Stimulated activated CD8-positive, alpha-beta memory T cell treated with anti-CD3 and anti-CD28 coated beads, Interleukin-4, amount 100 ng/mL, for 1 hour (primary cell): ENCODE measurements at places on chromosomes 11 and 22.

DNA sequence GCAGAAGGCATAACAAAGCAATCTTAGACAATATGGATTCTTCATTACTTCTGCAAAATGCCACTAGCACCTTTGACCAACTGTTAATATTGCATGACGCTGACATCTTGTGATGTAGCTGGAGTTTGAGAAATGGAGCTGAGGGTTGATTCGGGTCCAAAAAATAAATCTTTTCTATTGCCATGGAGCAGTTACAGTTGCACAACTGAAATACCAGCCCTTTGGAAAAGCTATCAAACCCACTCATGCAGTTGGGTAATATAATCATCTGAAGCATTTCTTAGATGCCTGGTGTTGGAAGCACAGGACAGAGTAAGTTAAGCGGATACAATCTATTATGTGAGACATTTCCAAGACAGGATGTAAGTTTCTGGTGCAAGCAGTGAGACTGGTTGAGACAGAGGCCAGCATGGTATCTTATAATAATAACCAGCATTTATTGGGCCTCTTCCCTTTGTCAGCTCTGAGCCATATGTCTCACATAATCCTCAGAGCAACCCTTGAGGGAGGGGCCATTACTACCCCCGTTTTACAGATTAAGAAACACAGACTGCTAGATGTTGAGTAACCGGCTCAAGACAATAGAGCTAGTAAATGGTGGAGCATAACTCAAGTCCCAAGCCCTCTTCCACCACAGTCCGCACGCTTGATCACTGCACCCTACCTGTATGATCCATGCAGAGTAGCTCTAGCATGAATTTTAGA lies 74.9 kb upstream of the CAPRIN1 start:
- no peak for DNase-seq

GRCh38 chr22:37844904-37845329 lies 783 bp upstream of the ANKRD54 start:
- no peak for DNase-seq

GRCh38 chr22:25025491-25026400 lies 73.2 kb downstream of the KIAA1671 start:
- no peak for DNase-seq

- DNase-seq: no peak
Observed at GRCh38 chr22:27846910-27847309, 45.4 kb upstream of the MN1 start.

DNA sequence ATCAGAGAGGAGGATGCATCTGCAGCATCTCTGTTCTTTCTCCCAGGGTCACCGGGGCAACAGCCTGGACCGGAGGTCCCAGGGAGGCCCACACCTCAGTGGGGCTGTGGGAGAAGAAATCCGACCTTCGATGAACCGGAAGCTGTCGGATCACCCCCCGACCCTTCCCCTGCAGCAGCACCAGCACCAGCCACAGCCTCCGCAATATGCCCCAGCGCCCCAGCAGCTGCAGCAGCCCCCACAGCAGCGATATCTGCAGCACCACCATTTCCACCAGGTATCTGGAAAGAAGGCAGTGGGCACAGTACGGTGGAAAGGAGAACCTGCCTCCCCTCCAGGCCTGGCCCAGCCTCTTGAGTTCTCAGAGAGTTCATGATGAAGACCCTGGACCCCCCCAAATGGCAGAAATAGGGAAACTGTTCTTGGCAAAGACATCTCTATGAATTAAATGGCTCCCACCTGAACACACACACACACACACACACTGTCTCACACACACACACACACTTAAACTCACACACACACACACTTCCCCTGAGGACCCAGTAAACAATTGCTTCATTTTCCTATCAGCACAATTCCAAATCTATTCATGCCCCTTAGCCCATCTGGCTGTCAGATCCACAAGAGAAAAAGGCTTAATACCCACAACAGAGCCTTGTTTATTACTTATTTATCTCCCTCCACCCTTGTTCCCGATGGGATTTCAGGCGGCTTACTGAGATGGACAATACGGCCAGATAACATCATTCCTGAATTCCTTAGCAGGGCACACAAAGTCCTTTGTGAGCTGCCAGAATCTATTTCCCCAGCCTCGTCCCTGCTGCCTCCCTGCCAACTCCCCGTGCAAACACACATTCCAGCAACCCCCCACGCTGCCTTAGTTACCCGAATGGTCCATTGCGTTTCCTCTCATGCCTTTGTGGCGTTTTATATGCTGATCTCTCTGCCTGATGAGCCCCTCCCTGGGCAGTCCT lies 8.1 kb downstream of the TMA7B start:
- DNase-seq: no peak

DNA sequence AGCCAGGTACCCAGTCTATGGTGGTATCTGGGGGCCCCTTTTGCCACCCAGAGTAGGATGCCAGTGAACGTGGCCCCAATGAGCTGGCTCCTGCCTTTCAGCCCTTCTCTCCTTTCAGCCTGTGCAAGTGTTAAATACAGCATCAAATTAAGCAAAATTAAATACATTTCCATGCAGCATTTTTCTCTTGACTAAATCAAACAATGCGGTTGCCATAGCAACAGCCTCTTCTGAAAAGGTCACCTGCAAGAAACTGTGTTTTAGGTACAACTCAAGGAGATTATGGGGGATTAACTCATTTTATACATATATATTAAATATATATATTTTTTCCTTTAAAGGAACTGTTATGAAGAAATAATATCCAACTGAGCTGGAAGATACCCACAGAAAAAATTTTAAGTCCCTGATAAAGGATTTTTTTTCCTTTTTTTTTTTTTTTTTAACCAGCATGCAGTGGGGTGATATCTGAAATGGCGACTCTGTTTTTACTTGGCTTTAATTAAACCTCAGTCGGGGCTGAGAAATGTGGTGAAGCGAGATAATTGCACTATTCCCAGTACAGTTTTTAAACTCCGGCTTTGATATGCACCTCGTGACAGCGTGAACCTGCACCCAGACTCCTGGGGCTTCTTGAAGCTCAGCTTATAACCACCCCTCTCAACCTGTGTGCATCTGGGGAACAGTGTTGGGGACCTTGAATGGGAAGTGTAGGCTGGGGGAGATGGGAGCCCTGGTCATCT lies 115.3 kb downstream of the PKNOX2 start:
- no peak for DNase-seq
